ENCODE measurements at places on chromosomes 1 and 21.

DNA sequence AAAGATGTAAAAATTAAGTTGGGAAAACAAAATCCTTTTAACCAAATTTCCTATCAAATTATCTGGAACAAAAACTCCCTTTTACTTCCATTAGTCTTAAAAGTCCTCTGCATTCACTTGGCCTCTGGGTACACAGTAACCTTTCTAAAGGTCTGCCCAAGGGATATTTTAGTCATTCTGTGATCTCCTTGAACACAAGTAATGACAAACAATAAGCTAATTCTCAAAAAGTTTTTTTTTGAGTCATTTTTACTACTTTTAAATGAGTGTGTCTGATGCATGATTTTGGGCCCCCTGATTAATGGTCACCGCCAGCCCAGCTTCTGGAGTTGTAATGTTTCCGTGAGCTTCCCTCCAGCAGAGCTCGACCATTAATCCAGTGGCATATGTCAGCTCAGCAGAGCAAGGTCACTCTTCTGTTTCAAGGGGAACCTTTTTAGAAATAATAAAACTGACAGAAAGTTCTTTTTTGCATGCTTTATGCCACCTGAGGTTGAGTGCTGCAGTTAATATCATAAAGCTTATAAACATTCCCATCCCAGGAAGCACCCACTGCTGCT, 14.3 kb downstream of the SAMSN1 start:
- DNase-seq = no peak

- DNase-seq = no peak
These were observed 14.8 kb upstream of the GPR88 start for GRCh38 chr1:100523038-100523652.

GRCh38 chr1:27884006-27884954, 11.9 kb downstream of the THEMIS2 start:
- DNase-seq = no peak

DNA sequence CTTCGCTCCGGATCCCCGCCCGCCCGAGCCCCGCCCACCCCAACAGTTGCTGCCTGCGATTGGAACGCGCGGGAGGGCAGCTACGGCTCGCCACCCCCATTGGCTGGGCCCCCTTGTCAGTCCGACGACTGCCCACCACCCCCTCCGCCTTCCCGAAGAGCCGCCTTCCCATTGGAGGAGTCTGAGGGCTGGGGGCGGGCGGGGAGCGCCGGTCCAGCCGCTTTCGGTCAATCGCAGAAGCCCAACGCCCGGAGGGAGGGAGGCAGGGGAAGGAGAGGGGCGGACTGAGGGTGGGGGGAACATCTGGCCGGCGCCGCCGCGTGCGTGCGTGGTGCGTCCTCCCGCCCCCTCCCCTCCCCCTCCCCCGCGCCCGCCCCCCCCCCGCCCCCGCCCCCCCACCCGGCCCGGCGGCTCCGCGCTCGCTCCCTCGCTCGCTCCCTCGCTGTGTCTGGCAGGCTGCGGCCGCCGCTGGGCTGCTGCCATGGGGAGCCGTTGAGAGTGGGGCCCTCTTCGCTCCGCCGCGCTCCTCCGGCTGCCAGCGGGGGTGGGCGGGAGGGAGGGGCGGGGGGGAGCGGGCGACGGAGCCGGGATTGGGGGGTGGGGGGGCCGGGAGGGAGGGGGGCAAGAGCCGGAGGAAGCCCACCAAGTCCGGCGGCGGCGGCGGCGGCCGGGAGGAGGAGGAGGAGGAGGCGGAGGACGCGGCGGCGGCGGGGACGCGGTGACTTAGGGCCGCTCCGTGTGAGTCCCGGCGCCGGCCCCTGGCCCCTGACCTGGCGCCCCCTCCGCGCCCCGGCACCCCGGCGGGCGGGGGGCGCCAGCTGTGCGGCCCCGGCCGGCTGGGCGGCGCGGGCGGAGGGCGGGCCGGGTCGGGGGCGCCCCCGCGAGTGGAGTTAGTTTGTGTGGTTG, 2.6 kb upstream of the ZBTB18 start:
- peak; percentile 96 for DNase-seq

DNA sequence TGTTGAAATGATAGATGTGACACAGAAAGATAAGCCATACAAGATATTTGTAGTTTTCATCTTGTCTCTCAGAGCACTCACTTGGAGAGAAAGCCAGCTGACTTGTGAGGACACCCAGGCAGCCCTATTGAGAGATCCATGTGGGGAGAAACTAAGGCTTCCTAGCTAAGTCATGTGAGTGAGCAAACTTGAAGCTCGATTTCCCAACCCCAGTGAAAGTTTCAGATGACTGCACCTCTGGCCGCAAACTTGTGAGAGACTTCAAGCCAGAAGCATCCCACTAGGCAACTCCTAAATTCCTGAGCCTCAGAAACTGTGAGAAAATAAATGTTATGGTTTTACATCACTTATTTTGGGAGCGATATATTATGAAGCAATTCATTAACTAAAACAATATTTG, 832.3 kb downstream of the LTN1 start:
- DNase-seq = no peak
